Cardiac ventricle fibroblast (primary cell): ENCODE measurements at places on chromosomes 12 and 14. TPM values are rescaled to one million over a fixed set of nuclear protein-coding genes. Genes with fewer than 3 reads are reported as not detected.

The PPP1R1A gene
- 0.37 and 0.54 TPM in 2 replicates for total RNA-seq

The COCH gene
- 0.20 TPM in 1 of 2 replicates, not detected in the other for total RNA-seq

The TBC1D30 gene
- 1.00 and 1.0 TPM in 2 replicates for total RNA-seq

The KRT75 gene
- total RNA-seq: not detected in 2 replicates

The ADCK1 gene
- total RNA-seq: 4.9 and 5.8 TPM in 2 replicates

The STYK1 gene
- total RNA-seq: not detected in 2 replicates

The MMP19 gene
- total RNA-seq: 36.8 and 37.2 TPM in 2 replicates
